Activated CD4-positive, alpha-beta T cell treated with anti-CD3 and anti-CD28 coated beads, Interleukin-2, amount 50 U/mL, for 16 hours (primary cell): ENCODE measurements at places on chromosomes 7 and 10.

- no peak for DNase-seq
Observed at GRCh38 chr7:73869011-73869798, 8.2 kb downstream of the TMEM270 start.

- no peak for DNase-seq
Observed at GRCh38 chr7:114648117-114648516, 233.5 kb downstream of the FOXP2 start.

DNA sequence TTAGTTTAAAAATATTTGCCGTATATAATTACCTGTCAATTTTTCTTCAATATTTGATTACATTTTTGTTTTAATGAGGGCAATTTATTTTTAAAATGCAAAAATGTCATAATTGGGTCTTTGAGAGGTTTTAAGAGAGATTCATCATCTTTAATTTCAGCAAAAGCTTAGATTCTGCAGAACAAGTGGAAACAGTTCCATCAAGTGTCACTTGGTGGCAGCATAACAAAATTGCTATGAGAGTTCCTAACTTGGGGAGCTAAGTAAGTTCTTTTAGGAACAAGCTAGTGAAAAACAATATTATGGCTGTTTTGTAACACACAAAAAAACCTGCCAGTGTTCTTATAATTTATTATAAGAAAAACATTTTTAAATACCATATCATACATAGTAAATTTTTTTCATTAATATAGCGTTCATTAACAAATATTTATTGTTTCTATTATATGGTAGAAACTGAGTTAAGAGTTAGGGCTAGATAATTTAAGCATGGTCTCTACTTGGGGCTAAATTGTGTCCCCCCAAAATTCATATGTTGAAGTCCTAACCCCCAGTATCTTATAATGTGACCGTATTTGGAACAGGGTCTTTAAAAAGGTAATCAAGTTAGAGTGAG lies 155.2 kb downstream of the MAGI2 start:
- no peak for DNase-seq

DNA sequence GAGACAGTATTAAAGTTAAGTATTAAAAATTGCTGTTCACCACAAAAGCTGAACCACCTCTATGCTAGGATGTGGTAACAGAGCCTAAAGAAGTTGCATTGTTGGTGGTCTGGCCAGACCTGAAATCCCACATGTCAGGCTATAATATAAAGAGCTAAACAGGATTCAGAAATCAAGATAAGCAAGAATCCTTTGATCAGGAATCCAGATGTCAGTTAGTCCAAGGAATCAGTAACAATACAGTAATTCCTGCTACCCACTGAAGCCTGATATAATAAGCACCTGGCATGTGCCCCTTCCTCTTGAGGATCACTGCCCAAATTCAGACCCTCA lies 48.9 kb downstream of the ZNF277 start:
- no peak for DNase-seq

GRCh38 chr10:29202386-29202940 lies 86.4 kb upstream of the LYZL1 start:
- no peak for DNase-seq

GRCh38 chr10:124568848-124569622 lies 107.4 kb downstream of the LHPP start:
- DNase-seq: no peak

DNA sequence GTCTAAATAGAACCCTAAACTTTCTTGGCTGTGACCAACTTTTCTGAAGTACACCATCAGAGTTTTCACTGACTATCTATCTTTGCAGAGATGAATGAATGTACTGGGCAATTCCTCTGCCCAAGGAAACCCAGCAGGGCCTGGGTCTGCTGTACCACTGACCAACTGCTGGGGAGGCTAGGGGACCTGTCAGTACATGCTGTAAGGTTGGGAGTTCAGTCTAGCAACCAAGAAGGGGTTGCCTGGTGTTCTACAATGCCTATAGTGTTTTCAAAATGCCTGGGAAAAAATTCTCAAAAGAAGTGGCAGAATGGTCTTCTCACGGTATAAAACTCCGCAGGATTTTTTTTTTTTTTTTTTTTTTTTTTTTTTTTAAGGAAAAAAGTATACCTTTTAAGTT lies 106.3 kb downstream of the NT5C2 start:
- DNase-seq: no peak

DNA sequence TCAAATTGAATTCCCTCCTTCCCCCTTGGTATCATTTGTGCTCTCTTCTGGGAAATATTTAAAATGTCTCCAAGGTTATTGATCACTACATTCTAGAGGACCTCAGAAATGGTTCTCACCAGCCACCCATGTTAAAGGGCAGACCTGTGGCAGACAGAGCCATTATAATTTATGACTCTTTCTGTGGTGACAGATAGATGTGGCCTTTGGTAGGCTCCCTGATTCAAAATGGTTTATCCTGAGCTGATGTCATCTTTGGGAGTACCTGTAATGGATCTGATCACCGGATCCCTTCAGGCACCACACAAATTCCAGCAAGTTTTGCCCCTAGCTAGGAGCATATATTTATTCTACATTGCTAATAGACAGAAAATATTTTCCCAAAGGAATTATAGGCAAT lies 267.5 kb downstream of the SDK1 start:
- DNase-seq: no peak

GRCh38 chr7:603152-603951 lies 83.7 kb upstream of the PDGFA start:
- peak; percentile 72 for DNase-seq

DNA sequence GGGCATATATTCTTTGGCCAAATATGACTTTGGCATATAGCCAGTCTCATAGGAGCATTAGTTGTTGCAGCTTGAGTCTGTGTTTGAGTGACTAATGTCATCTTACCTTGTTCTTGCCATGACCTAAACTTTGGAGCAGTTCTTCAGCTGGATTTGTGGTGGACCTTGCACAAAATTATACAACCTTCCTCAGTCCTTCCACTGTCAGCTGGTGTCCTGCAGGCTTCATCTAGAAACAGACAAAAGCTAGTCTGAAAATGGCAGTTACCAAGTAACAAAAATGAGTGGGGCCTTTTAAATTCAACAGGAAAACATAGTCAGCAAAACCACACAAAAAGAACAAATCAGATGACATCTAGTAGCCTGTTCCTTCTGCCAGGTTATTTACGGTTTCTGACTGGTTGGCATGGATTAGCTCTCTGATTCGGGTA lies 59.5 kb upstream of the HECTD2 start:
- no peak for DNase-seq

DNA sequence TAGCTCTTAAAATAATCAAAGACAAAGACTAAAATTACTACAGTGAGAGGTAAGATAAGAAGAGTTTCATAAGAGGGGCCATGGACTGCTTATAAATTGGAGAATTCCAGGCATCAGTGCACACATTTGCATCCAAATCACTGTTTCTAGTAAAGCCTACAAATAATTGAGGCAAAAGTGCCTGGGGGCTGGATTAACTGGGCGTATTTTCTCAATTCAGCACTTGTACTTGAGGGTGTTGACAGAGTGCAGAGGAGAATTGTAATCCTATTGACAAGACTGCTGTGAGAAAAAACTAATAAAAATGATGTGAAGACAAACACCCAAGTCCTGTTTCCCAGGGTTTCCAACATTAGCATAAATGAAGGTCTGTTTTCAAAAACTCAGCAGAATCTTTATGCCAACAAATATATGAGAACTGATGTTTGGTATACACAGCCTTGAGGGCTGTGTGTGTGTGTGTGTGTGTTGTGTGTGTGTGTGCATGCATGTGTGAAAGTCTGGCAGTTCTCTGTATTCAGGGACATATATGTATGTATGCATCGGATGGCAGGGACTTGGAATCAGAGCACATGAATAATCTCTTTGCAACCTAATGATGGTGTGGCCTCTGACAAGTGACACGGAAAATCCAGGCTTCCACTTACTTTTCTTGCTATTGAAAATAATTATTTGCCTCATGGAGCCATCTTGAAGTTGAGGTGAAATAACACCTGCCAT lies 182.1 kb upstream of the CDC14C start:
- no peak for DNase-seq

DNA sequence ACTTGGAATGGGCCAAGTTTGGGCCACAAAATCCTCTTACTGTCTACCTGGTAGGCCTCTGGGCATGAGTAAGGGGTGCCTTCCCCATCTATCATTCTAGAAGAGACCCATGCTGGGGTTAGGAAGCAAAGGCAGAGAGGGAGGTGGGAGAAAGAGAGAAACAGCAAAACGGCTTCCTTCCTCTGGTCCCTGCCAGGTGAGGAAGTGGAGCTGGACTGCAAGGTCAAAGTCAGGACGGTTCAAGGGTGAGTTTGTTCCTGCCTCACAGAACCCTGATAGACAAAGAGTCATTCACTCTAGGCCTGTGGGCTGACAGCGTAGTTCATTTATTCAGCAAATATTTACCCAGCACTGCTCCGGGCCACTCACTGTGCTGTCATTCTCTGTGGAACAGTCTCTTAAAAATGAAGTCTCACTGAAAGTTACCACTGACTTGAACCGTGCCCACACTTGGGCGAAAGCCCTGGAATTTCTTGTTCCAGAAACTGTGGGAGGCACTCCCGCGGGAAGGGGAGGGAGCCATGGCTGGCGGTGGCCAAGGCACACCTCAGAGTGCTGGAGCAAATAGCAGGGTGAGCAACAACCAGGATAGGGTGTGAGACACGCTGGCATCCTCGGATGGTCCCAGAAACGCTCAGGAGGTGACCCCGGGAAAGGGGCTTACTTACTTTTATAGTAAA lies 26.2 kb upstream of the ECHDC3 start:
- no peak for DNase-seq

- no peak for DNase-seq
Observed at GRCh38 chr7:94605031-94605430, 50.9 kb downstream of the SGCE start.

DNA sequence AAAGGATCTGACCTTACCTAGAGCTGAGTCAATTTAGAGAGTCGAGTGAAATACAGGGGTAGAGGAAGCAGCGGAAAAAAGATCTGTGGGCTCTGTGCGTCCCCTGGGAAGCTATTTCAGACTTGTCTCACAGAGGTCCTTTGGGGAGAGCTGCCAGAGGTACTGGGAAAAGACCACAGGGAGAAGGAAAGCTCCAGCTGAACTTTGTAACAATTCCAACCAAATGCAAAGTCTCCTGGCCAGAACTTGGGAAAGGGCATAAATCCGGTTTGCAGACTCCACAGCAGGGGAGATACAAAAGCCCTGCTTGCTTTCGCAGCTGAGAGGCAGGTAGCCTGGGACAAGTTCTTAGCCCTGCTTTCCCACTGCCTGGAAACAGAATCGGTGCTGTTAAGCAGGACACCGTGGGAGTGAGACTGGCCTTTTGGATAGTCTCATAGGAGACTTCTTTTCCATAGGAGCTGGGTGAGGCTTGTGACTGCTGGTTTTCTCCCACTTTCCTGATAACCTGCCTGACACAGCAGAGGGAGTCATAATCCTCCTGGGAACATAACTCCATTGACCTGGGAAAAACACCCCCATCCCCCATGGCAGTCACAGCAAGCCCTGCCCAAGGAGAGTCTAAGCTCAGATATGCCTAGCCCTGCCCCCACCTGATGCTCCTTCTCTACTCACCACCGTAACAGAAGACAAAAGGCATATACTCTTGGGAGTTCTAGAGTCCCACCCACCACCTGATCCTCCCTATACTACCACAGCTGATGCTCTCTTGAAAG lies 926.2 kb downstream of the KCNMA1 start:
- DNase-seq: no peak

- DNase-seq: no peak
Observed at GRCh38 chr10:18793951-18794350, 134.7 kb downstream of the ARL5B start.

DNA sequence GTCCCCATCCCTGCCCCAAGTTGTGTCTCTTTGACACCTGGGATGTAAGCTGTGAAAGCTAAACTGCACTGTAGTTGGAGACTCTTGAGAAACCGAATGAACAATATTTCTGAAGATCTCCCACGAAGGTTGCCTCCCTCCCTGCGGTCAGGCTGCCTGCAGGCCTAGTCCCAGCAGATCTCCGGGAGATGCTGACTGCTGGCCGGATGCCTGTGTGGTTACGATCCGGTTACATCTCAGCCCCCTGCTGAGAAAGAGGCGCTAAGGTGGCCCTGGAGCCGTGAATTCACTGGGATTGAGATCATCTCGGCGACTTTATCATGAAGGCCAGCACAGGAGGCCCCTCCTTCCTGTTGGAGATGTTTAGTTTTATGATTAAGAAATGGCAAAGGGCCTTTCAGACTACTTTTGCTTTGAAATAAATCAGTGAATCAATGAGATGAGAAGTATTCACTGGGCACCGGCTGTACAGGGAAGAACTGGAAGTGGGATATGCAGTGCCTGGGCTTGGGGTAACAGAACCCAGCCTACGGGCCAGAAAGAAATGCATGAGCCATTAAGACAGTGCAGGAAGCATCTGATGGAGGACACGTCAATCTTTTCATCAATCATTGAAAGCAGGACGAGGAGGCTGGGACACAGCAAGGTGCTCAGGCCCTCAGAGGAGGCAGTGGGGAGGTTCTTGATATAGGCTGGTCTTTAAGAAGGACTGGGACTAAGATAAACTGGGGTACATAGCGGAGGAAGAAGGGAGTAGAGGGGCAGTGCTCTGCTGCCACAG lies 177.6 kb downstream of the PRKAG2 start:
- no peak for DNase-seq

DNA sequence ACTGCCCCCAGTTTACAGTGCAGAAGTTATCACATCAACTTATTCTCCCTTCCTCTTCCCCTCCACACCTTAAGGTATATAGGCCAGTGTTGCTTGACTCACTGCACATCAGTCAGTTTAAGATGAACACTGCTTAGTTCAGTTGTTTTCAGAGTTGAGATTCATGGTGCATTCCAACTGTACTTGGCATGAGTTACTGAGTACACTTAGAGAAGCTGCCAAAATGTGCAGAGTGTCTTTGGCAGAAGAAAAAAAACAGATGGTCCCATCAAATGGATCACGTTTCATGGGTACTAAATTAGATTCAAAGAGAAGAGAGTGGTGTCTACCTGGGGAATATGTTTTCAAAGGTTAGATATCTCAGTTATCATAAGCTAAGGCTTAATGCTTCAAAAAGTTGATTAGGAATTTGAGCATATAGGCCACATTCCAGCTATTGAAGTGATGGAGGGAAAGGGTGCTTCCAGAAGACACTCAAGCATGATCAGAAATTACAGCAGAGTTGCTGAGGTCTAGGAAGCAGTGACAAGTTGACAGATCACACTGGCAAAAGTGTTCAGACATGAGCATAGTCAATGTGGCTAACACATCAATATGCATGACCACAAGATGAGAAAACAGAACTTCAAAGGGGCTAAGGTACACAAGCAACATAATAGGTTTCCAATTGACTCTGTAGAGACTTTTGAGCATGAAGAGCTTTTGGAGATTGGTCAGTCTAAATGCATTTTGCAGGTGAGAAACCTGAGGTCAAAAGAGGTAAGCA lies 579.2 kb upstream of the CELF2 start:
- DNase-seq: no peak

- no peak for DNase-seq
Observed at GRCh38 chr7:82172017-82172416, 271.6 kb downstream of the CACNA2D1 start.

- DNase-seq: no peak
Observed at GRCh38 chr7:148473703-148474480, 116.7 kb upstream of the C7orf33 start.

DNA sequence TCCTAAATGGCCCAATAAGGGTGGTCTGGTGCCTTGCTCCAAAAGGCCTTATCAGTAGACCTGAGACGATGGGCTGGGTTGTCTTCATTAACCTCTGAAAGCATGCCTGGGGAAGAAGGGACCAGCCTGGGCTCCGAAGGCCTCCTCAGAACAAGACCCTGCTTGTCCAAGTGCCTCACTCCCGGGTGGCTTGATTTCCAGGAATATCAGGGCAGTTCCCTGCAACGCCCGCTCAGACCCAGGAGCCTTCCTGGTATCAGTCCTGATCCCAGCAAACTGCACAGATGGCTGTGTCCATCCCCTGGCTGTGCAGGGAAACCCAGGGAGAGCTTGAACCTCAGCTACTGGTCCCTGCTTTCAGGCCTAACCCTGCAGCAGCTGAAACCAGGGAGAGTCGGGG lies 49.9 kb upstream of the CUX1 start:
- DNase-seq: no peak
